CD4-positive, alpha-beta T cell treated with Interleukin-15 for 4 hours (primary cell): ENCODE measurements at places on chromosomes 11 and 22.

GRCh38 chr11:15062599-15062998, 10.8 kb upstream of the CALCB start:
- no peak for DNase-seq

DNA sequence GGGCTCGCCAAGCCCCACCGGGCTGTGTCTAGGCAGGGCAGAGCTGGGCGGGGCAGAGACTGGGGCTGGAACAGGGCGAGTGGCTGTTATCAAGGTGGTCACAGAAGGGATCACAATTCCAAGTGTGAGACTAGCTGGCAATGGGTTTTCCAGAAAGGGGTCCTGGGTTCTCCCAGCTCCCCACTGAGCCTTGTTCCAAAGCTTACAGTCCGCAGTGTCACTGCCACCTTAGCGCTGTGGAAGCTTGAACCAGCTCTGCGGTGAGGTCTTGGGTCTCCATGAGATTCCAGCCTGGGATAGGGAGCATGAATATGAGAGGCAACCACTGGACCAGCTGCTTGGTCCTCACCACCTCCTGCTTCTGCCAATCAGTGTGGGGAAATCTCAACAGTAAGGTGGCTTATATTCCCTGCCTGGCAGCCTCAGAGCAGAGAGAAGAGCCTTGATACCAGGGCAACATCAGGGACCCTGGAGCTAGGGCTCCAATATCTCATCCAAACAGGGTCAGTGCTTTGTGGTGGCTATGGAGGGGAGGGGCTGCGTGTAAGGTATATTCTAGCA, 831 bp downstream of the CD44 start:
- DNase-seq: no peak

DNA sequence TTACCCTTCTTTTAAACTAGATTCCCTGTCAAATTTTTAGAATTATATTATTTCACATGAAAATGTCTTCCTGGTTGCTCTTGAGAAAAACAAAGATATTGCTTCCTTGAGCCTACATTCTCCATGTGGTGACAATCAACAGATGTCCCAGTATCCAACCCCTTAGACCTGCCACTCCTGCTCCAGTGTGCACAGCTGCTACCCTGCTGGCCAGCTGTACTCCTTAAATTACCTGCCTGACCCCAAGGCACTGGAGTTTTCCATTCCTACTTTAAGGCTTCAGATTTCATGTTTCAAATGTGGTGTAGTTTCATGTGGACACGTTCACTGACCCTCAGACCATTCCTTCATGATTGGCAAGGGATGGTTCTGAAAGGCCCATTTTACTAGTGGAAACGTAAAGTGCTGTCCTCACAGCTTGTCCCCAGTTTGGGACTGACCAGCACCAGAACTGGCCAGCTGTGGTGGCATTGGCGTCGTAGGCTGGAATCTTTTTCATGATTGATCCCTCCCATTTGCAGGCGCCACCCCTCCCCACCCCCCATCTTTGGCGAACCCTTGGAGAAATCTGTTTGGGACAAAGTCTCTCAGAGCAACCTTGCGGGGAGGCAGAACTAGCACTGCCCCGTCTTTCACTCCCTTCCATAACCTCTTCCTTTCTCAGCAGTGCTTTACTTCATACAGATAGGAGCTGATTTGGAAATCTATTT, 123.5 kb downstream of the DBX1 start:
- DNase-seq: no peak

- DNase-seq: no peak
Observed at GRCh38 chr22:39290724-39291161, 28.7 kb downstream of the RPL3 start.

GRCh38 chr11:44310463-44311272, 729 bp upstream of the ALX4 start:
- no peak for DNase-seq

DNA sequence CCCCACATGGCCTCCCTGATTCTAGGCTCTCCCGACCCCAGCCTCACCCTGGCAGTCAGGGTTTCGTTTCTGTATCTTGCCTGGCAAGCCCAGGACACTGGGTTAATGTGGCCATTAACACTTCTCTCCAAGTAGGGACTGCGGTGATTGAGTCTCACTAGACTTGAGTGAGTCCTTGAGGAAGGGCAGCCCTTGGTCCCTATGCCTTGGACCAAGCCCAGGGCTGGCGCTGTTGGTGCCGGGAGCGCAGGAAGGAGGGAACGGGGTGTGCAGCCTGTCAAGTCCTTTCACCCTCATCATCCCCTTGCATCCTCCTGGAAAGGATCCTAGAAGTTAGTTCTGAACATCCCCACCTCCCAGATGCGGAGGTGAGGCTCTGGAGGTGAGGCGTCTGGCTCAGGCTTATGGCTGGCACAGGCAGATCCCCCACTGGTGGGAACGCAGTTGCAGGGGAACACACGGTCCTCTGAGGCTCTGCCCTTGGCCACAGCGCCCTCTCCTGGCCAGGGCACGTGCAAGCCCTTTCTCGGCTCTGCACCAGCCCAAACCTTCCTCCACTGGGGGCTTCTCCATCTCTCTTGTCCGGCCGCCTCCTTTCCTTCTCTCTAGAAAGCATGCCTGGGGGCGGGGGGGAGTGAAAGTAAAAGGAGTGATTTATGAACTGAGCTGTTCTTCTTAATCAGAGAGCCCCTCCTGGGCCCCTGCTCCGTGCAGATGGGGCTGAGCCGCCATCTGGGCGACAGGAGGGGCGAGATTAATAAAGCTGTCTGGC, 56.7 kb downstream of the TP53I11 start:
- DNase-seq: peak; percentile 52

GRCh38 chr11:134377876-134378275, 34.2 kb downstream of the B3GAT1 start:
- DNase-seq: no peak

DNA sequence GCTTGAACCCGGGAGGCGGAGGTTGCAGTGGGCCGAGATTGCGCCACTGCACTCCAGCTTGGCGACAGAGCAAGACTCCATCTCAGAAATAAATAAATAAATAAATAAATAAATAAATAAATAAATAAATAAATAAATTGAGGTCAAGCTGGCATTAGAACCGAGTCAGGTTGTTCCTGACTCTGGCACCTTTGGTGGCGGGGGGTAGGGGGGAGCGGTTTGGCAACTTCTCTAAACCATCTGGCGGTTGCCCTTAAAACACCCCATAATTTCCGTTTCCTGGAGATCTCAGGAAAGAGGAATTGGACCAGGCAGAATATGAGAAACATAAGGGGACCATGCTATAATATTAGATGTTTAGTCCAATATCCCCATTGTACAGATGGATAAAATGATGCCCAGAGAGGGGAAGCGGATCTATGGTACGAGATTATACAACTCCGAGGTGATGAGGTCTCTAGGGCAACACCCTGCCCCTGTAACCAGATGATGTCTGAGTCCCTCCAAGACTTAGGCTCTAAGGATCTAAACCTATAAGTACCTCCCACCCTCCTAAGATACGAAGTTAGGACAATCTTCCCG, 785 bp downstream of the CLPB start:
- no peak for DNase-seq

DNA sequence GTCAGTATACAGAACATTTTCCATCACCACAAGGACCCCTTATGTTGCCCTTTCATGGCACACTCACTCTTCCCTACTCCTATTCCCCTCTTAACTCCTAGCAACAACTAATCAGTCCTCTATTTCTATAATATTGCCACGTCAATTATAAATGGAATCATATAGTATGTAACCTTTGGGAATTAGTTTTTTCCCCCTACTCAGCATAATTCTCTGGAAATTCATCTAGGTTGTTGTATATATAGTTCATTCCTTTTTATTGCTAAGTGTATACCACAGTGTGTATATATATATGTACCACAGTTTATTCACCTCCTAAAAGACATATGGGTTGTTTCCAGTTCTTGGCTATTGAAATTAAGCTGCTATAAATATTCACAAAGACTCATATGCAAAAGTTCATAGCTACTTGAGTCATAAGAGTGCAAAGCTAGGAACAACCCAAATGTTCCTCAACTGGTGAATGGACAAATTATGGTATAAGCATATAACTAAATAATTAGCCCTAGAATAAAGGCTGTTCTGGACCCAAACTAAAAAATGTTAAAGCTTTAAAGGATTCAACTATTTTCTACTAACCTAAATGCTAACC, 41.3 kb downstream of the TUB start:
- DNase-seq: no peak

GRCh38 chr11:66739983-66740382, 11.0 kb upstream of the SPTBN2 start:
- no peak for DNase-seq

GRCh38 chr11:120827198-120827597, 196.7 kb upstream of the TBCEL start:
- no peak for DNase-seq

DNA sequence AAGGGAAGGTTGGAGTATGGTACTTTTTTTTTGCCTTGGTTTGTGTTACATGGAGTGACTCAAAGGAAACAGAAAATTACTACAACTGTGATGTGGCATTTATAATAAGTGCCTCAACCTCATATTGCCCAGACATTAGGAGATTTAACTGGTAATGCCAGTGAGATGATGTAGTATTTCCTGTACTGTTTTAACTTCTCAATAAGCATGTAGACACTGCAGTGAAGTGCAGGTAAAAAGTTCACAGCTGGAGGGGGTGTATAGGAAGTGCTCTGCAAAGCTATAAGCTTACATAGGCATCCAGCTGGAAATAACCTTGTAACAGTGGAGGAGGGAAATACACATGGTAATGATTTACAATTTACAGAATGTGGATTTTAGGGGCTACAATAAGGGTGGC, 138.2 kb upstream of the MTMR2 start:
- peak; percentile 42 for DNase-seq

- DNase-seq: no peak
Observed at GRCh38 chr11:130145311-130145812, 14.2 kb upstream of the ST14 start.

- no peak for DNase-seq
Observed at GRCh38 chr11:121892863-121893262, 223.2 kb downstream of the BLID start.

DNA sequence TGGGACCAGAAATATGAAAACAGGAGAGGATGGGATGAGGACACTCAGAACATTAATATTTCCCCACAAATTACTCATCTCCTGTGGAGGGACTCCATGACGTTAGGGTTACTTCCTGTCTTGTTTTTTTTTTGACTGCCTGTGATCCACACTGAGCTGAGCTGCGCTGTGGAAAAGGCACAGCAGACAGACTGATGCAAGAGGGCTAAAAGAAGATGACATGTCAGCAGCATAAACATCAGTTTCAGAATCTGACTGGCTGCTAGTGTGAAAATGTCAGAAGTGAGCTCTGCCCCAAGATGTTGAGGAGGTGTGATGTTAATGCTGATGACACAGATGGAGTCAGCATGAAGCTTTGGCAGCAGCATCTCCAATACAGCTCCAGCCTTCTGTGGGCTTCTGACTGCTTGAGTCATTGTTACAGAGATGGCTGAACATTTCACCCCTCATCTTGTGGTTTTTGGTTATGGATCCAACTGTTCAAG, 286.8 kb downstream of the BLID start:
- no peak for DNase-seq

DNA sequence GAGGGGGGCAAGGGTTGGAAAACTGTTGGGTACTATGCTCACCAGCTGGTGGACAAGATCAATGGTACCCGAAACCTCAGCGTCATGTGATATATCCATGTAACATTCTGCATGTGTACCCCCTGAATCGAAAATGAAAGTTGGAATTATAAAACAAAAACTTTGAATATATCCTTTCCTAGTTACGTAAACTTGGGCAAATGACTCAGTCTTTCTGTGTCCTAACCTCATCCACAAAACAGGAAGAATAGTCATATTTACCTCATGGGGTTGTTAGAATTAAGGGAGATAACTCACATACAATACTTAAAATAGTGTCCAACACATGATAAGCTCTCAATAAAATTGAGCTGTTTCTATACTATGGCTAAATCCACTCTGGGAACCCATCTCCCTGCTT, 620.1 kb upstream of the KIRREL3 start:
- no peak for DNase-seq

DNA sequence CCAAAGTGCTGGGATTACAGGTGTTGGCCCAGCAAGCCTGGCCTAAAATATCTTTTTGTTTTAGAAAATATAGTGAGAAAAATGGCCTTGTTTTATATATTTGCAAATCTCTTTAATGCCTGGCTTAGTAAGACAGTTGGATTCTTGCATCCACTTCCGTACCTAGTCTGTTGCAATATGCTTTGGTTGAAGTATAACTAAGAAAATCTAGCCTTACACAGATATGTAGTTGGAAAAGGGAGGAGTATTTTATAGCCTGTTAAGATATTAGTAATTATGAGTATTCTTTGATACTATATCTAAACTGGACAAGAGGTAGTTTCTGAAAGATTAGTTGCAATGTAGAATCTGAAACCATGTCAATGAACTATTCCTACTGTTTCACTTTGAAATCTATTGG, 65.1 kb downstream of the ZNRF3 start:
- DNase-seq: no peak

GRCh38 chr11:134862587-134863195, 450.6 kb upstream of the B3GAT1 start:
- DNase-seq: no peak

DNA sequence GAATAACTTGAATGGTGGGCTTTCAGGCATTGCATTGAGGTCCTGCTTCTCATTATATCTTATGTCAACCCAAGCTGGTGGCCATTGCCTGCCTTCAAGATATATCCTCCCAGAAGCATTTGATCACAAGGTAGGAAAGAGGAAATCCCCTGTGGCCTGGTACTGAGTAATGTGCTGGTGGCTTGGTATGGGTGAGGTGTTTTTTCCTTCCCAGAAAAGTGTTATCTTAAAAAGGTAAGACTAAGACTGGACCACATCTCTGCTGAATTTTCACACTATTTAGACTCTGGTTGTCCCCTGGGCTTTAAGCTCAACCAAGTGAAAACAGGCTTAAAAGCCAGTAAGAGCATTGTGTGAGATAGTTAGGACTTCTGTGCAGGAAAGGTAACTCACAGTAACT, 3.7 kb downstream of the INSC start:
- no peak for DNase-seq

DNA sequence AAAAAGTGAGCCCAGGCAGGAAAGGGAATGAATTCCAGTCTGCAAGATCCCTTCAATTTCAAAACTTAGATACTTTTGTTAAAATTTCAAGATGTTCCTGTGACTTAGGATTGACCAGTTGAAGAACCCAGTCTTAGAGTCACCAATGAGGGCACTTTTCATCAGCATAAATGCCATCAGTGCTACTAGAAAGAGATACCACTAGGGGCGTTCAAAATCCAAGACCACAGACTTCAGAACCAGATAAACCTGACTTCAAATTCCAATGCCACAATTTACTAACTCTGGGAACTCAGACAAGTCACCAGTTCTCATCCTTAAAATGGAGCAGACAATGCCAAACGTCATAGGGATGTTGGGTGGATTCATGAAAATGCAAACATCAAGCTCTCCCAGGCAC, 523.2 kb downstream of the BUD13 start:
- no peak for DNase-seq

DNA sequence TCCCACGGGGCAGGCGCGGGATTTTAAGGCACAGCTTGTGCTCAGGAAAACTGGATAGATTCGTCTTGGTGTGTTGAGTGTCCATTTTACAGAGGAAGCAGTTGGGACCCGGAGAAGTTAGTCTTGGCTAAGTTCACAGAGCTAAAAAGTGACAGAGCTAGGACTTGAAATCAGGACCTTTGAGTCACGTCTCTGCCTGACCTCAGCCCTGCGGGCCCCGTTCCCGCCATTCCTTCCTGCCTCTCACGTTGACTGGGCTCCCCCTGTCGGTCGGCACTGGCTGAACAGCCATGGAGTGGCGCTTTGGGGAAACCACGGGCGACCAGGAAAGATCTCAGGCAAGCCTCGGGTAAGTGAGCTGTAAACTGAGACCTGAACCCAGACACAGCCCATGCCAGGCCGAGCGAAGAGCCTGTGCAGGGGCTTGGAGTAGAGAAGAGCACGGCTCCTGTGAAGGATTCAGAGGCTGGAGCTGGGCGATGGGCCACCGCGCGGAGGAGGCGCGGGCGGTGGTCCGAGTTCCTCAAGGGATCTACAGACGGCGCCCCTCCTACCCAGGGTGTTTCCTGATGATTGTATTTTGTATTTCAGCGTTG, 54.1 kb downstream of the WNT11 start:
- DNase-seq: peak; percentile 80
